Neural crest cell (in vitro differentiated cells): ENCODE measurements at places on chromosomes 2 and 18.

- peaks cover 6% of the 10 kb centered on the region for H3K4me1 ChIP-seq
- peak; percentile 89 for DNase-seq
- H3K4me3 ChIP-seq: no peak overlapping the region
- H3K27me3 ChIP-seq: peaks cover 7% of the 10 kb centered on the region
These were observed 52.0 kb downstream of the CYBRD1 start for GRCh38 chr2:171574149-171574795.

- H3K36me3 ChIP-seq: no peaks in the 10 kb centered on the region
- H3K27me3 ChIP-seq: no peaks in the 10 kb centered on the region
- no peak for DNase-seq
- H3K4me3 ChIP-seq: no peak overlapping the region
These were observed 113.0 kb upstream of the NEDD4L start for GRCh38 chr18:57931038-57931437.

DNA sequence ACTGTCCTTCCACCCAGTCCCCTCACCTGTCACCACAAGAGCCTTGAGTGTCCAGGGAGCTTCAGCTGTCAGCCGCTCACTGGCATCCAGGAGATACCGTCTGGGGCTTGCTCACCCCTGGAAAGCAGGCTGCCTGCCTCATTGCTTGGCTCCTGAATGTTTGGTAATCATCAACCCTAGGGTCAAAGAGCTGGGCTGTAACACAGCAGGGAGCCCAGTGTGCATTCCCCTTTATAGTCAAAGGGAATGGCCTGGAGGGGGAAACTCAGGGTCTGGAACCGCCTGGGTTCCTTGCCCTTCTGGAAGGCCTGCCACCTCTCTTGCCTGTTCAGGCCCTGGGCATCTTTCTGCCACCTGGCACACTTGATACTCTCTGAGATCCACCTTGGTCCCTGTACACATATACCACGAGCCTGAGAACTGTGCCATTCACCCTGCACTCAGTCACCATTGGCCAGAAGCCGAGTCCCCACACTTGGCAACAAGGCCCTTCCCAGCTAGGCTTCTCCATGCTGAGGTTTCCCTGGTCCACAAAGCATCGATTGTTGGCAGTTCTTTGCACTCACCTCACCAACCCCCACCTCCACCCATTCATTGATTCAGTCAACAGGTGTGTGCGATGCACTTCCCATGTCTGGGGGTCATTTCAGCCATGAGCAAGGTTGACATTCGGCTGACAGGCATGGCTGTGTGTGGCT is 35.0 kb downstream of the TPRKB start:
- H3K27me3 ChIP-seq: peaks cover 3% of the 10 kb centered on the region
- H3K27ac ChIP-seq: no peak overlapping the region
- H3K4me1 ChIP-seq: peaks cover 8% of the 10 kb centered on the region
- no peak for DNase-seq
- no peak overlapping the region for H3K4me3 ChIP-seq

DNA sequence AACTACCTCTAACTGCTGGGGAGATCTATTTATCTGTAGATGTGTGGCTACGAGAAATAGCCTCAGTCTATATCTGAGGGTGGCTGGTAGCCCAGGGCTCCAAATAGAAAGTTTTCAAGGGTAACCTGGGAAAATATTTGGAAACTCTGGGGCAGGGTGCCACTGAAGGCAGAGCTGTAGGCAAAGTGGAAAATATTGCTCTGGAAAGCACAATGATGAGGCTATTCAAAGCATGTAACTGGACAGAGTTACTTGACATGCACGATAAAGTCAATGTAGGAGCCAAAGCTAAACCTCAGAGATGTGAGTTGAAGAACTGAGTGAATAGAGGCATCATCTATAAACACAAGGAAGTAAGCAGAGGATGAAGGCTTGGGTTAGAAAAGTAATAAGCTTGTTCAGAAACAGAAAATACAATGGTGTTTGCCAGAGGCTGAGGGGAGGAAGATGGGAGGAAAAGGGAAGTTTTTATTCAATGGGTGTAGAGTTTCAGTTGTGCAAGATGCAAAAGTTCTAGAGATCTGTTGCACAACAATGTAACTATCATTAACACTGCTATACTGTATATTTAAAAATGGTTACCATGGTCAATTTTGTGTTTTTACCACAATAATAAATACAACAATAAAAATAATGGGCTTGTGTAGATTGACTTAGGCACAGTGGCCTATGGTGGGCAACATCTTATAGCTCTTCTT is 171.6 kb downstream of the MBD2 start:
- no peak overlapping the region for H3K4me3 ChIP-seq
- no peaks in the 10 kb centered on the region for H3K36me3 ChIP-seq
- no peaks in the 10 kb centered on the region for H3K27me3 ChIP-seq
- H3K27ac ChIP-seq: no peak overlapping the region

- H3K4me1 ChIP-seq: peaks cover 19% of the 10 kb centered on the region
- DNase-seq: no peak
- no peak overlapping the region for H3K27ac ChIP-seq
- peaks cover 19% of the 10 kb centered on the region for H3K36me3 ChIP-seq
These were observed 113.5 kb downstream of the ESCO1 start for GRCh38 chr18:21486905-21487437.

GRCh38 chr18:68299906-68300305 is 415.0 kb downstream of the TMX3 start:
- no peaks in the 10 kb centered on the region for H3K36me3 ChIP-seq
- H3K4me3 ChIP-seq: no peak overlapping the region
- no peak for DNase-seq

DNA sequence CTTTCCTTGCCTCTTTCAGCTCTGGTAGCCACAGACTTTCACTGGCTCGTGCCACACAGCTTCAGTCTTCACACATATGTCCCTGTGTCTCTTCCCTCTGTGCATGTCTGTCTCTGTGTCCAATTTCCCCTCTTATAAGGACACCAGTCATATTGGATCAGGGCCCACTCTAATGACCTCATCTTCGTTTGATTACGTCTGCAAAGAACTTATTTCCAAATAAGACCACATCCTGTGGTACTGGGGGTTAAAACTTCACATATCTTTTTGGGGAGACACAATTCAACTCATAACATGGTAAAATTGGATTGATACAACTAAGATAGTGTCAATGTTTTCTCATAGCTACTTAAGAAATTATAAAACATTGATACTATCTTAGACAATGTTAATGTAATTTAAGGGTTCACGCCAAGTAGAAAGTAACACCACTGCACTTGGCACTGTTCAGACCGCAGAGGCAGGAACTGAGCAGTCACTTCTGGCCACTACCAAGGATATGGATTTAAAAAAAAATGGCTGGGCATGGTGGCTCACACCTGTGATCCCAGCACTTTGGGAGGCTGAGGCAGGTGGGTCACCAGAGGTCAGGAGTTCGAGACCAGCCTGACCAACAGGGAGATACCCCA is 119.6 kb upstream of the EPAS1 start:
- H3K27me3 ChIP-seq: no peaks in the 10 kb centered on the region
- H3K36me3 ChIP-seq: no peaks in the 10 kb centered on the region
- peaks cover 9% of the 10 kb centered on the region for H3K4me1 ChIP-seq
- H3K27ac ChIP-seq: no peak overlapping the region
- DNase-seq: no peak

GRCh38 chr2:86331384-86331783 is 6.0 kb downstream of the REEP1 start:
- peaks cover 27% of the 10 kb centered on the region for H3K27me3 ChIP-seq
- H3K4me1 ChIP-seq: peaks cover 10% of the 10 kb centered on the region
- H3K4me3 ChIP-seq: no peak overlapping the region
- DNase-seq: no peak
- no peak overlapping the region for H3K27ac ChIP-seq
- peaks cover 2% of the 10 kb centered on the region for H3K36me3 ChIP-seq

DNA sequence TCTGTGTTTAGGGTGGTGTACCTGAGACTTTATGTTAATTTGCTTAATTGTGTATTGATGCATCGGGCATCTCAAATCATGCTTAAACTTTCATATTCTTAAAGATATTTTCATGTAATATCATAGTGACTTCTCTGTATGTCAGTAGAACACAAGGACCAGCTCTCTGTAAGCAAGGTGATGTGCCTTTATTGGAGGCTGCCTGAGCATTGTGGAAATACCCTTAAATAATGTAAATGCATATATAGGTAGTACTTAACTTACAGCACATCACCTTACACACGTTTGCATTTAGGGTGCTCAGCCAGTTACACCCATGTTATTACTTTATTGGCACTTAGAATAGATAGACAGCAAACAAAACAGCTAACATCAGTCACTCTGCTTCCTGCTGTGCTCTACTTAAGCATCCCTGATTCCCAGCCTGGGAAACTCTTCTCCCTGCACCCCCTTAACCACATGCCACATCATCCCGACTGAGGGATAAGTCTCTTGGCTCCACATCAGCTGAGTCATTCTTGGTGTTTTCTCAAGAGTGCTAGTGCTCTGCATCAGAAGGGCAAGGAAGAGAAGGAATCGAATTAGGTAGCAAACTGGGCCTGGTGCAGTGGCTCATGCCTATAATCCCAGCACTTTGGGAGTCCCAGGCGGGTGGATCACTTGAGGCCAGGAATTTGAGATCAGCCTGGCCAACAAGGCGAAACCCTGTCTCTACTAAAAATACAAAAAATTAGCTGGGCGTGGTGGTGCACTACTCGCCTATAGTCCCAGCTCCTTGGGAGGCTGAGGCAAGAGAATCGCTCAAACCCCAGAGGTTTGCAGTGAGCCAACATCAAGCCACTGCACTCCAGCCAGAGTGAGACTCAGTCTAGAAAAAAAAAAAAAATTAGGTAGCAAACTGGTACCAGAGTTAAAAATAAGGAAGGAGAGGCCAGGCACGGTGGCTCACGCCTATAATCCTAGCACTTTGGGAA is 108.7 kb downstream of the MAP3K20 start:
- no peaks in the 10 kb centered on the region for H3K4me1 ChIP-seq
- no peak overlapping the region for H3K4me3 ChIP-seq
- no peak for DNase-seq
- no peak overlapping the region for H3K27ac ChIP-seq

- H3K4me3 ChIP-seq: peak overlapping the region; percentile 99
- H3K27ac ChIP-seq: no peak overlapping the region
- no peak for DNase-seq
- H3K27me3 ChIP-seq: no peaks in the 10 kb centered on the region
These were observed 3.2 kb downstream of the RPL37A start for GRCh38 chr2:216501854-216502253.

DNA sequence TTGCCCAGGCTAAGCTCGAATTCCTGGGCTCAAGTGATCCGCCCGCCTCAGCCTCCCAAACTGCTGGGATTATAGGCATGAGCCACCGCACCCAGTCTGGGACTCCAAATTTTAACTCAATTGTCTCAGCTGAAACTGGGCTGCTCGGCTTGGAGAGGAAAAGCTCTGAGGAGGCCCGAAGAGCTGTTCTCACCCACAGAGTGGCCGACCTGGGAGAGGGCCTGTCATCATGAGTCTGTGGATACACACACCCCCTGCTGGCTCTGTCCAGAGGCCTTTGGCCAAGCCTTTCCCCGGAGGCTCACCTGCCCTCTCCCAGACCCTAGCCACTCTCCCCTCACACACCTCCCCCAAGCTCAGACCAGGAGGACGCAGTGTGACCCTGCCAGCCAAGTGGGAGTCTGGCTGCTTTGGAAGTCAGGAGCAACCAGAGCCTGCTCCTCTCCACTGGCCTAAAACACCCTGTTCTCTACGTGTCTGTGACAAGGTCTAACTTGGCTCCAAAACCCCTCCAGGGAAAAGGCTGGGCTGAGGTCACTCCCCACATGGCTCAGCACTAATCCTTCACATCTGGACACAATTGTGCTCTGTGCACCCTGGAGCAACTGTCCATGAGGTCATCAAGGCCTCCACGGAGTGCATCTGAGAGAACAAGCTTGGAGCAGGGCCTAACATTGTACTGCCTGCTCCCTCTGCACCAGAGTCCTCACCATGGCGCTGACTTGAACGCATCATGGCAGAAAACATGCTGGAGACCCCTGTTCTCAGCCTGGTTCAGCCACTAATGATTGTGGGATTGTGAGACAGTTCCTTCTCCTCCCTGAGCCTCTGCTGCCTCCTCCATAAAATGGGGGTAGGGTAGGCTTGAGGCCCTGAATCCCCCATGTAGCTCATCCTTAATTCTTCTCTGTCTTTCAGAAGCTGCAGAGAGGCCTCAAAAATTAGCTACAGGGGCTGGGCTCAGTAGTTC is 49.9 kb upstream of the RAB6C start:
- H3K36me3 ChIP-seq: no peaks in the 10 kb centered on the region
- H3K27me3 ChIP-seq: peaks cover 22% of the 10 kb centered on the region
- DNase-seq: no peak

GRCh38 chr2:222903234-222904220 is 42.7 kb downstream of the ACSL3 start:
- H3K4me3 ChIP-seq: no peak overlapping the region
- H3K36me3 ChIP-seq: peaks cover 15% of the 10 kb centered on the region
- H3K27ac ChIP-seq: no peak overlapping the region
- H3K4me1 ChIP-seq: peaks cover 48% of the 10 kb centered on the region
- DNase-seq: peak; percentile 14

DNA sequence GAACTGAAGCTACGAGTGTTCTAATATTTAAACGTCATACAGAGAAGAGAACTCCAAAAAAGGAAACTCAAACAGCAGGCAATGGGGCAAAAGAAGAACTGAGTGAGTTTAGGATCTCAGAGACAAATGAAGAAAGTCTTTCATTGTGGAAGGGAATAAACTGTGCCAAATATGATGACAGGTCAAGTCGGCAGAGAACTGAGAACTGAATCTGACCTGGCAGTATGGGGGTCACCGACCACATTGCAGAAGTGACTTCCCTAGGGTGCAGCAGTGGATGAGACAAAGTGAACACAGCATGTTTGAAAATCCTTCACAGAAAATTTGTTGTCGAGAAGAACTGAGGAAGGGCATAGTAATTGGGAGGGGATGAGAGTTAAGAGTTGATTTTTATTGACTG is 55.9 kb downstream of the TTC21B start:
- peak overlapping the region; percentile 88 for H3K27ac ChIP-seq
- no peak for DNase-seq
- peaks cover 39% of the 10 kb centered on the region for H3K36me3 ChIP-seq
- peak overlapping the region; percentile 0 for H3K4me3 ChIP-seq
- H3K27me3 ChIP-seq: no peaks in the 10 kb centered on the region
- peaks cover 48% of the 10 kb centered on the region for H3K4me1 ChIP-seq

- H3K36me3 ChIP-seq: no peaks in the 10 kb centered on the region
- H3K4me1 ChIP-seq: no peaks in the 10 kb centered on the region
- DNase-seq: no peak
- no peaks in the 10 kb centered on the region for H3K27me3 ChIP-seq
- peak overlapping the region; percentile 62 for H3K27ac ChIP-seq
- H3K4me3 ChIP-seq: no peak overlapping the region
These were observed 130.3 kb downstream of the CELF4 start for GRCh38 chr18:37435150-37435867.

- no peaks in the 10 kb centered on the region for H3K36me3 ChIP-seq
- no peak for DNase-seq
- H3K27me3 ChIP-seq: no peaks in the 10 kb centered on the region
- H3K27ac ChIP-seq: no peak overlapping the region
- H3K4me3 ChIP-seq: no peak overlapping the region
- peaks cover 7% of the 10 kb centered on the region for H3K4me1 ChIP-seq
These were observed 20.3 kb upstream of the ASXL3 start for GRCh38 chr18:33557706-33558105.

DNA sequence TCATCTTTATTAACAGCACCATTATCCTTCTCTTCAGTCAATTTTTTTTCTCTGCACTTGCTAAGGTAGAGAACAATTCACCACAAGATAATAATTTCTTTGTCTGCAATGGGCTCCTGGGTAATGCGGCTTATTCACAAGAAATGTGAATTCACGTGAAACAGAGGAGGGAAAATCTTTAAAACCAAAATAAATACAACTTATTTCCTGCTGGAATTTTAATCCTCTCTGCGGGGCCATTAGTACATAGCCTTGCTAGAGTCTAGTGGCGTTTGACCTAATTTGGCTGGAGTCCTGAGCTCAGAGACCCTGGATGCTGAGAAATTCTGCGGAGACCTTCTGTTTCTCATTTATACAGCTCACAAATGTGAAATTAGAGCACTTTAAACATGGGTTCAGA is 319.3 kb upstream of the MMADHC start:
- no peaks in the 10 kb centered on the region for H3K36me3 ChIP-seq
- no peak for DNase-seq
- H3K27me3 ChIP-seq: no peaks in the 10 kb centered on the region
- no peak overlapping the region for H3K4me3 ChIP-seq
- no peak overlapping the region for H3K27ac ChIP-seq
